ENCODE measurements at places on chromosomes 2 and 18.

GRCh38 chr2:48566592-48567310 is 36.8 kb downstream of the STON1 start:
- DNase-seq, result no peak

DNA sequence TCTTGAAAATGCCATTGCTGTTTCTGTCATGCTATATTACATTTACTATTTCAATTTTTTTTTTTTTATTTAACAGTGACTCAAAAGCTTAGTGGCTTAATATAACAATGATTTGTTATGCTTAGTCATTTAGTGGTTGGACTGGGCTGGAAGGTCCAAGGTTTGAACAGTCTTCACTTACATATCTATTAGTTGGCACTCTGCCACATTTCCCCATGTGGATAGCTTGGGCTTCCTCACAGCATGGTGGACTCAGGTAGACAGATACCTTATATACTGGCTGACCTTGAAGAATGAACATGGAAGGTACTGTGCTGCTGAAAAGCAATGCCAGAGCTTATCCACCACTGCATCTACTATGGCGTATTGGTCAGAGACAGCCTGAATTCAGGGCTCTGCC is 909.5 kb upstream of the SOX11 start:
- no peak for DNase-seq

- no peak for DNase-seq
These were observed 25.3 kb downstream of the IL1F10 start for GRCh38 chr2:113092864-113093612.

DNA sequence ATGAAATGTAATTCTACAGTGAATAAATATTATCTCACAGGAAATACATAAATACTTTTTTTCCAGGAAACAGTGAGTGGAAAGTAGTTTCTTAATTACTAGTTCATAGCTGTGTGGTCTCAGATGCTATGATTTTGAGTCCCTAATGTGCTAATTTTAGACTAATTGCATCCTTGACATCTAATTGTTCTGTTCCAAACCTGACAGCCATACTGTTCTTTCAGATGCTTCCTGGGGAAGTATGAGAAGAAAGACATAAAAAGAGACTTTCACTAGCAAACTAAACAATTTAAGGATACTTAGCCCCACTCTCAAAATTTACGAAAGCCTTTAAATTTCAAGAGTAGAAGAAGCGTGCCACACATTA is 350.9 kb upstream of the CDH20 start:
- no peak for DNase-seq

DNA sequence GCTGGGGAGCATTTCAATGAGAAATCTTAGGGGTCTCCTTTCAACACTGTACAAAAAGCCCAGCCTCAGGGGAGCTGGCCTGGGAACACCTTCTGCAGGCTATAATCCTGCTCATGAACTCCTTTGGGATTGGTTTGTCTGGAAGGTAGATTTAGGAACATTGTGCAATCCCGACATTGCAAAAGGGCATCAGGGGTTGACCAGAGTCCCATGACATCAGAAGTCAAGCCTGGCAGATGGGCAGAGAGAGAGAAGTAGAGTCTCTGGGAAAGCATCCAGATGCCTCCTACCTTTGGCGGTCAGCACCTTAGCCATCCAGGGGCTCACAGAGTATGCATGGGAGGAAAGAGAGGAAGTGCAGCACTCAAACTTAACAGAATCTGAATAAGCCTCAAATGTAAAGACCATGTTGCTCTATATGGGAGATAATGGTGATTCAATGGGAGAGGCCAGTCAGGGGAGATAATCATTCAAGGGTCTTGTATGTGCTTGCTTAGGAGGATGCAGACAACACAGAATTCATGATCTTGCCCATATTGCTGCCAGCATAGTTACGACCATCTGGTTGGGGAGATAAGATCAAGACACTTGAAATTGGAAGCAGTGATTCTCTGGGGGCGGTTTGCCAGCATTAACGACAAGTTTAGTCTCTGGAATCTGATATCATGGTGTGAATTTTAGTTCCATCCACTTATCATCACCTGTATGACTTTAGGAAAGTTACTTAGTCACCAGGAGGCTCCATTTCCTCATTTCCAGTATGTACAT is 58.3 kb upstream of the UPP2 start:
- DNase-seq, result no peak

DNA sequence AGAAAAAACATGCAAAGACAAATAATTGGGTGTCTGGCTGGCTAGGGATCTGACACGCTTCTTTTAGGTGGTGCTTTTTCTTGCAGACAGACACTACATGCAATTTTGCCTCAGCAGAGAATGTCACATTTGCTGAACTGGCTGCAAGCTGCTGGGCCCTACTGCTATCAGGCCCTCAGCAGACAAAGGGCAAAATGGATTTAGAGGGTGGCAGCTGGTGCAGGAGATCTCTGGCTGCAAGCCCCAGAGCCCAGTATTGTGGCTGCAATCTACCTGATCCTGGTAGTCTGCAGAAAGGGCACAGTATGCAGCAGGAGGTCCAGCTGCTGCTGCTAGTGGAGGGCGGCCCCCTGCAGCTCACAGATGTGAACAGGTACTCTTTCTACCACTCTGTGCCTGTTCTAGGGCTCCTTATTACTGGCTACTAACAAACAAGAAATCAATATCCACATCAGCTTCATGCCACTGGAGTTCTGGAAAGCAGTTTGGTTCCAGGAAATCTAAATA is 796.7 kb upstream of the CELF4 start:
- DNase-seq, result no peak

DNA sequence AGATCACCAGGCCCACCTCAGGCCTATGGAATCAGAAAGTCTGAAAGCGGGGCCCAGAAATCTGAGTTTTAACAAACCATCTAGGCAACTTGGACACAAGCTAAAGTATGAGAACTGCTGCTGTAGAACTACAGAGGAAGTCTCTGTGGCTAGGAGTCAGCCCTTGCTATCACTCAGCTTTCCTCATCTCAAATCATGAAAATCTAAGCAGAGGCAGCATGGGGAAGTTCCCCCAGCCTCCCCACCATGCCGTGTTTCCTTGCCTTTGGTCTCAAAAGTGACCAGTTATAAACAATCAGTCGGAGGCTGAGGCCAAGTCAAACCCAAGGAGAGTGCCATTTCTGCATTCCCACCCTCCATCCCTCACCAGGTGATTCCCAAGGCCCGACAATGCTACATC is 404.7 kb downstream of the BCL11A start:
- DNase-seq, result no peak

DNA sequence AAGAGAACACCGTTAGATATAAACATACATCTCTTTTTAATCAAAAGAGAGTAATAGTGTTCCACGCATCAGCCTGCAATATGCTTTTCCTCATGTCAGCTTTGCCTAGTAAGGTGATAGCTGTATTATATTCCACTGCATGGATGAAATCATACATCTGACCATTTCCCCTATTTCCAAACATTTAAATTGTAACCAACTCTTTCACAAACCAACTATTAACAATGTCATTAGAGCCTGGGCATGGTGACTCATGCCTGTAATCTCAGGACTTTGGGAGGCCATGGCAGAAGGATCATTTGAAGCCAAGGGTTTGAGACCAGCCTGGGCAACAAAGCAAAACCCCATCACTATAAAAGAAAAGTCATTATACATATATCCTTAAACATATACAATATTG is 284.8 kb downstream of the BCL11A start:
- no peak for DNase-seq

DNA sequence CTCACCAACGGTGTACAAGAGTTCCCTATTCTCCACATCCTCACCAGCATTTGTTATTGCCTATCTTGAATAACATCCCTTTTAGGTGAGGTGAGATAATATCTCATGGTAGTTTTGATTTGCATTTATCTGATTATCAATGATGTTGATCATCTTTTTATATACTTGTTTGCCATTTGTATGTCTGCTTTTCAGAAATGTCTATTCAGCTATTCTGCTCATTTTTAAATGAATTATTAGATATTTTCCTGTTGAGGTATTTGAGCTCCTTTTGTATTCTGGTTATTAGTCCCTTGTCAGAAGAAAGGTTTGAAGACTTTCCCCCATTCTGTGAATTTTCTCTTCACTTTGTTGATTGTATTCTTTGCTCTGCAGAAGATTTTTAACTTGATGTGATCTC is 695.5 kb upstream of the DDX18 start:
- DNase-seq, result no peak

DNA sequence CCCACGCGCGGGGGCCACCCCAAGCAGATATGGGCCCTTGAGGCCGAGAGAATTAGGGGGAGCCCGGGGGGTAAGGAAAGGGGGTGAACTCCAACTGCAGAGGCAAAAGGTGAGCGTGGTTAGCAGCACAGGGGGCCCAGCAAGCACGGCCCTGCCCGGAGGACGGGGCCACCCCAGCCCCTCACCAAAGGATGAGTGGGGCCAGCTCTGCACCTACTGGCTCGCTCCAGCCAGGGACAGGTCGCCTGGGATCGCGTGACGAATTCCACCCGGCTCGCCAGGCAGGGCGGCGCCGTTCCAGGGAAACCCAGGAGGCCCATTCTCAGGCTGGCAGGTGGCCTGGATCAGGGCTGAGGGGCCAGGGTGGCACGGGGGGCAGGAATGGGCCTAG is 38.6 kb downstream of the BIN1 start:
- DNase-seq, result no peak

DNA sequence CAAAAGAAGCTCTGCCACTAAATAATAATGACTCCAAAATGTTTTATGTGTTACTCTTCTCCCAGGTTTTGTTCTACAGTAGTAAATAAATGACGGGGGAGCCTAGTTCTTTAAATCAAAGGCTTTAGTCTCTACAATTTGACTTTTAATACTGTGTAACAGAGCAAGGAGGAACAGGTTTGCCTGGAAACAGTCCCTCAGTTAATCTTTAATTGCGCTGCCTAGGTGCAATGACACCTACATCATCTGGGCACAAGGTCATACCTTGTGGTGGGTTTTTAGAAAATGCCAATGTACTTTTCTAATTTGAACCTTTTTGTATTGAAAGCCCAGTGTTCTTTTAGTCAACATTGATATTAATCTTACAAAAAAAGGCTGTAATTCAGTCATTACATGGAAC is 287.3 kb upstream of the SETBP1 start:
- DNase-seq, result no peak

GRCh38 chr2:123687064-123687463 is 338.0 kb upstream of the CNTNAP5 start:
- DNase-seq, result no peak

DNA sequence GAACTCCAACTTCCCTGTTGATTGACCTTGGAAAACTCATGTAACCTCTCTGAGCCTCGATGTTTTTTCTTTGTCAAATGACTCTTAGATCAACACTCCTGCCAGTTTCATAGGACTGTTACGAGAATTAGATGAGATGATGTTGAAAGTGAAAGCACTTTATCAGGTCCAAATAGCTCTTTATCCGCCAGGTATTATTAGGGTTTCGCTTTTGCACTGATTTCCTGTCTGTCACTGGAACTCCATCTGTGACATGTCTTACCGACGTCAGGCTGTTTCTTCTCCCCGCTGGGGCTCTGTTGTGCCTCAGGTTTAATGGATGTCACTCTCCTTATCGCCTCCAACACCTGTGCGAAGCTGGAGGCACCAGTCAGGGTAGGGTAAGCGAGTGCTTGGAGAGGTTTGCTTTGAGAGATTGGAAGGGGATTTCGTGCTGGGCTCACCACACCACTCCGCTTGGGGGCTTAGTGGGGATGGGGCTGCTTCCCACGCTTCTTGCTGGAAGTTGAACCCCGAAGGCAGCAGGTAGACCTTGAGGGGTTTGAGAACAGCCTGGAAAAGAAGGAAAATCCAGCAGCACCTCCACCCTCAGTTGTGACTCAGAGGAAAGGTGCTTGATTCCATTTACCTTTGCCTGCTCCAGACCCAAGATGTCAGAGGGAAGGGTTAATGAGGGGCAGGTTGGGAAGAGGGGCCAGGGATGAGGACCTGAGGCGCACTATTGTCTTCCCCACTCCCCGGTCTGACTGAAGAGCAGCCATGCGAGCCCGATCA is 4.3 kb downstream of the GAD1 start:
- no peak for DNase-seq

DNA sequence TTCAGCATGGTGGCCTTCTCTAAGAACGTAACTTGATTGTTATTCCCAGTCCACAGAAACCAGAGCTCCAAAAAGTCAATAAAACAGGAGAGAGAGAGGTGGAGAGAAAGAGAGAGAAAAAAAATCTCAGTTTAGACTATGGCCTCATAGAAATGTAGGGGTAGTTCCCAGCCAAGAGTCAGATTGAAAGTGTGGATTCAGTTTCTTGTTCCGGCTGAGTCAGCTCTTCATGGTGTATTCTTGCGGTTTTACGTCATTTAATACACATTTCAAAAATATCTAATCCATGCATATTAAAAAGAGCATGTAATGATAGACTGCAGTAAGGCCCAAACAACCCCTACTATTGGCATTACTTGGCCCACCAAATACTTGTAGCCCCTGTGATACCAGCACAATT is 303.9 kb downstream of the ETAA1 start:
- no peak for DNase-seq

- no peak for DNase-seq
These were observed 61.2 kb downstream of the CTNNA2 start for GRCh38 chr2:79573895-79574674.

- DNase-seq, result no peak
These were observed 127.7 kb downstream of the MYCN start for GRCh38 chr2:16067866-16068551.

GRCh38 chr2:239300242-239300641 is 100.6 kb downstream of the HDAC4 start:
- no peak for DNase-seq

DNA sequence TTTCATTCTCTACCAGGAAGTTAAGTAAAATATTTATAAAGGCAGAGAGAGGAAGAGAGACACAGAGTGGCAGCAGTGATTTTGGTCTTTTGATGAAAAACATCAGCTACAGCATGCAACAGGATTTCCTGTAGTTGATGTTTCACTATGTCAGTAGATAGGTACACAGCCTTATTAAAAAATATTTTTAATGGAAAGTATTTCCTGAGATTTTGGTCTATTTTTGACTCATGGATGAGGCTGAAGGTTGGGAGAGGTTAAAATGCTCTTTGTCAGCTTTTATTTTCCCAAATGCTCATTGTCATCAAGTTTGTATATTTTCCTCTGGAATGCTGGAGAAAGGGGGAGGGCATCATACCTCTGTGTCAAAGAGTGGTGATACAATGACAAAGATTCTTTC is 1112.5 kb downstream of the CBLN2 start:
- DNase-seq, result no peak

DNA sequence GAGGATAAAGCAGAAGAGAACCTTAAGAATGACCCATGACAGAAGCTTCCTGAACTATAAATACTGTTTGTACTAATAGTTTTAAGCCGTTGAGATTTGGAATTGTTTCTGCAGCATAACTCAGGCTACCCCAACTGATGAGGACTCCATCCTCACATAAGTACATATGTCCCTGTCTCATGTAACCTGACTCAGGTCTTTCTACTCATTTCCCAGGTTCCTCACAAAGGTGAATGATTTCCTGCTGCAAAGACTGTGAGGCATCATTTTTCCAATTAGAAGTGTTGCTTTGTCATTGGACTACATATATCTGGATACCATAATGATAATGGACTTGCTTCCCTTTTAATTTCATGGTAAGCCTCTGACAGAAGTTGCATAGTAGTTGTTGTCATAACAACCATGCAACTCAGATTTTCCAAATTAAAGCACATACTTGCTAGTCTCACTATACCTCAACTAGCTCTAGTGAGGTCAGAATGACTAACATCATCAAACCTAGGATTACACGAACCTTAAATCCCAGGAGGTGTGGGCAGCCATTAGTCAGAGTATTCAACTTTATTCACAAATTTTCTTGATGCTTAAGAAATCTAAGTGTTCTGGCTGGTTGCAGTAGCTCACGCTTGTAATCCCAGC is 38.0 kb upstream of the NEDD4L start:
- no peak for DNase-seq

Data from NCI-H187 (cell line).